Progenitor cell of endocrine pancreas (in vitro differentiated cells): ENCODE measurements at places on chromosomes 5 and 9.

DNA sequence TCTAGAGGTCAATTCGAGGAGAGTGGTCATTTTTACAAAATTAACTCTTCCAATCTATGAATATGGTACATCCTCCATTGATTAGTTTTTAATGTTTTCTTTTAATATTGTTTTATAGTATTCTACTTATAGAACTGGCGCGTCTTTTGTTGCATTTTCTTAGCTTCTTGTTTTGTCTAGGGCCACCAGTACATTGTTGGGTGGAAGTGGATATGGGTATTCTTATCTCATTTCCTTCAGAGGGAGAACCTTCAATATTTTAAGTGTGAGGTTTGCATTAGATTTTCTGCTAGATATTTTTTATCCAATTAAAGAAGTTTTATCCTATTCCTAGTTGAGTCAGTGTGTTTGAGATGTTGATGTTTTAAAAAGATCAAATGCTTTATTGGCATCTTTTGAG, 69.8 kb downstream of the RPS23 start:
- no peak for DNase-seq

DNA sequence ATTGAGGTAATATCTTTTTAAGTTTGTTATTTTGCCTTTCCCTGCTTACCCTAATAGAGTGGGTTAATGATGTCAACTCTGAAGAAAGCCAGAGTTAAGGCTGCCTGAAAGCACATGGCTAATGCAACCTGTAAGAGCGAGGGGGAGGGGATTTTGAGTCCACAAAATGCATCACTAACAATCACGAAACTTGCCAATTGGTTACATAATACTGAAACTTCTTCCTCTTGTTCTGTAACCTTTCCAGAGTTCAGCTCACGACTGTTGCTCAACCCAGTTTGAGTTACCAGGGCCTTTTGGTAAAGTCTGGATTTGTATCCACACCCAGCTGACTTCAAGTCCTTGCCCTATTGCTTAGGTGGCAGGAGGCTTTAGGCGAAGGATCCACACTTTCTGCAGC, 308.8 kb downstream of the EFNA5 start:
- no peak for DNase-seq

GRCh38 chr5:89351975-89352374, 469.0 kb upstream of the MEF2C start:
- no peak for DNase-seq

GRCh38 chr9:101625876-101626275, 31.1 kb upstream of the PPP3R2 start:
- DNase-seq, result no peak

GRCh38 chr5:134132372-134133187, 18.1 kb downstream of the TCF7 start:
- no peak for DNase-seq

DNA sequence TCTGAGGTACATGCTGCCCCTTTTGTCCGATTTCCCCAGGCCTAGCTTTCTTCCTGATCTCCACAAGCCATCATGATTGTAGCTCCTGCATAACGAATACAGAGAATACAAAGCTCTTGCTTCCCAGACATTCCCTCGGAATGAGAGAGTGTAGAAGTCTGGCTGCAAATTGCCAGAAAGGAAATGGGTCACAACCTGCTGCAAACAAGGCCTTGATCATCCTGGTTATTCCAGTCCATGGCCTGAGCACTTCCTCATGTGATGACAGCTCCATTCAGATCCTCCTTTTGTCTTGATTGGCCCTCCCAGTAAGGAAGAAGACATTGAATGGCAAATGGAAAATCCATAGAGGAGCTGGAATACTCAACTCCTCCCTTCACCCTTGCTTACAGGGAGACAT, 136.0 kb upstream of the ADRA1B start:
- DNase-seq, result no peak

- no peak for DNase-seq
Observed at GRCh38 chr9:20599195-20599594, 23.1 kb downstream of the MLLT3 start.
